NCI-H524 treated with DMSO at 0.1 percent for 48 hours (cell line): ENCODE measurements at places on chromosomes 5 and 9.

DNA sequence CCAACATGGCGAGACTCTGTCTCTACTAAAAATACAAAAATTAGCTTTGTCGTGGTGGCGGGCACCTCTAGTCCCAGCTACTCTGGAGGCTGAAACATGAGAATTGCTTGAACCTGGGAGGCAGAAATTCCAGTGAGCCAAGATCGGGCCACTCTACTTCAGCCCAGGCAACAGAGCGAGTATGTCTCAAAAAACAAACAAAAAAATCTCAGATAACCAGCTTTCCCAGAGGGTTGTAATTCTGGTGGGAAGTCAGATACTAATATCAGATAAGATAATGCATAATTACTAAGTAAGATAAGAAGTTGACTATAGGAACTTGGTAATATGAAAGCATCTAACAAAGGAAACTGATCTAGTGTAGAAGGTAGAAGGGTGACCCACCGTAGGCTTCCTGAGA, 60.6 kb downstream of the PCDH1 start:
- DNase-seq = no peak

- DNase-seq = no peak
These were observed 206.9 kb upstream of the MVB12B start for GRCh38 chr9:126119731-126120130.

DNA sequence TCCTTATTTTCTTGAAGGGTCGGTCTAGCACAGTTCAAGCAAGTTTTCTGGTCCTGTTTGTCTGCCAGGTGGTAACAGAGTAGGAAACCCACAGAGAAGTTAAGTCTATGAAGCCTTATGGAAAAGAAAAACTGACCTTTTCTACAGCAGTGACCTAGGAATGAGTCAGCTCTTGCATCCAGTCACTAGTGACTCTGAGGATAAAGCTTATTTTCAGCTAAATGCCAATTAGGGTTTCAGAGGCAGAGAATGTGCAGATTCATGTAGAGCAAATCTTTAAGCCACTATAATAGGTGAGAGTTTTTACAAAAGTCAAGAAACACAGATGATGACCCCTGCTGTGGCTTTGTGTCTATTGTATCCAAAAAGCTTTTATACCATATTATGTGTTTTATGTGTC, 100.7 kb downstream of the CWC27 start:
- no peak for DNase-seq

DNA sequence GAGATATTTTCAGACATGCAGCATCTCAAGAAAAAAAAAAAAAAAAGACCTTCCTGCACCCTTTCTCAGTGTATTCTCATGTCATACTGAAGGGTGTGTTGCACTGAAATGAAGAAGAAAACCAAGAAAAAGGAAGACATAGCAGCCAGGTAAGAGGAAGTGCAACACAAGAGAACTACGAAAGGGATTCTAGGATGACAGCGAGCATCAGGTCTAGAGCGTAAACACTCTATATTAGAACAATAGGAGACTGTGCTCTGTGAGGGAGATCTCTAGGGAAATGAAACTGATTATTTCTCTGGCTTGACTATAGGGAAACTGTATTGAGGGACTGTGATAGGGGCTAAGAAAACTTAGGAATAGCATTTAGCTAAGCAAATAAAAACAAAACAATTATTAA, 30.0 kb downstream of the BTF3 start:
- DNase-seq = no peak

GRCh38 chr9:82417501-82417900, 428.9 kb downstream of the SPATA31D1 start:
- no peak for DNase-seq

DNA sequence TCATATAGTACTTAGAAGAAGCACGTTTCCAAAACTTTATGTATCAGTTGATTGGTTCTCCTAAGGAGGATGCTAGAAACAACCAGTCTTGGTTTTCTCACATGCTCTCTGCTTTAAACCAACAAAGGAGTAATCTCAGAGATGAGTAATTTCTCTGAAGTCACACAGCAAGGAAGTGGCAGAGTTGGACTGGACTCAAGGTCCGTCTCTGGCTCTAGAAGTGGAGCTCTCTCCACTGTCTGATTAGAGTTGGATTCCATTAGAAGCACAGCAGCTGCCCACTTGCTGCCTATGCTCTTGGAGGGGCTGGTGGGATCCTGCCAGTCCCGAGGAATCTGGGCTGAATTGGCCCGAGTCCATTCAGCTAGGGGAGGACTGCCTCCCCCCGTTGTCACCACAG, 21.0 kb downstream of the RALGPS1 start:
- DNase-seq = no peak

- DNase-seq = no peak
These were observed 30.4 kb downstream of the PRDM6 start for GRCh38 chr5:123119334-123119986.

DNA sequence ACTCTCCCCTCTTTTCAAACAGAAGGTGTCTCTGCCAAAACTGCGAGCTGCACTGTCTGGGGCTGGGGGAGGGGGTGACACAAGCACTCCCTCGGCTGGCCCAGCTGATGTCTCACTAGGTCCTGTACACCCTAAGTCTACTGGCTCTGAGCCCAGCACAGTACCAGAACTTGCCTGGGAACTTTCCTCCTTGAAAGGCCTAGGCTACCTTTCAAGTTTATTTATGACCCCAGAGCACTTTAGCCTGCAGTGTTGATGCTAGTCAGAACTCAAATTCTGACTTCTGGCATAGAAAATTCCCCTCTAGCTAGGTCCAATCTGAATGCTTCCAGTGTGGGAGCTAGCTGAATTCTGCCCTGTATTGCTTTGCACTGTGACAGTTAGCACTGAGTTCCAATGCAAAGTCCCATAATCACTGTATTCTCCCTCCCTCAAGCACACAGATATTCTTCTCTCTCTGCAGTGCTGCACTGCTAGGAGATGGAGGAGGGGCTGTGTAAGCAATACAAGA, 10.5 kb downstream of the LURAP1L start:
- DNase-seq = no peak

GRCh38 chr9:112501287-112501686, 14.7 kb downstream of the KIAA1958 start:
- DNase-seq = no peak

DNA sequence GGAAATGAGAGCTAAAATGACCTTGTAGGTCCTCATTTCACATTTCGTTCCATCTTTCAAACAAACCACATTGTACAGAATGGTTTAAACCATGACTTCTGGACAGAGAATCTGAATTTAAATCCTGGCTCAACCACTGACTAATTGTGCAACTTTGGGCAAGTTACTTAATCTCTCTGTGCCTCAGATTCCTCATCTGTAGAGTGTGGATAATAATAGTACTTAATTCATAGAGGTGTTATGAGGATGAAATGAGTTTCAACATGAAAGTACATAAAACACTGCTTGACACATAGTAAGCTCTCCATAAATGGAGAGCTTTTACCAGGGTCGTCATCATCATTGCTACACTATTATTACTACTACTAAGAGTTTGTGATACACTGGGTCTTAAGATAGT, 46.3 kb upstream of the FOXE1 start:
- DNase-seq = no peak

DNA sequence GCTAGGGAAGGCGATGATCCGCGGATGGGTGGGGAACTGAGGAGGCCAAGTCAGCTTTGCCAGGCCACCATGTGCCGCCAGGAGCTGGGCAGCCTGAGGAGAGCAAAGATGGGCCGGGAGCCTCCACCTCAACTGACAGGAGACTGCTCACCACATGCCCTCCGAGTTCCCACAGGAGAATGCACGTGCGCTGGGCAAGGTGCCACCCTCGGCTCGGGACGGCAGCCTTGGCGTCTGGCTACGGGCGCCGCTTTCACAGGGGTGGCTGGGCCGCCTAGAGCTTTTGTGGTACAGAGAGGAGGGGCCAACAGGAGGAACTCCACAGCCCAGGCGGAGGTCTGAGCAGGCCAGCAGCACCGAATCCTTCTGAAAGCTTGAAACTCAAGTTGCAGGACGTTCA, 5.3 kb upstream of the TBC1D9B start:
- no peak for DNase-seq

DNA sequence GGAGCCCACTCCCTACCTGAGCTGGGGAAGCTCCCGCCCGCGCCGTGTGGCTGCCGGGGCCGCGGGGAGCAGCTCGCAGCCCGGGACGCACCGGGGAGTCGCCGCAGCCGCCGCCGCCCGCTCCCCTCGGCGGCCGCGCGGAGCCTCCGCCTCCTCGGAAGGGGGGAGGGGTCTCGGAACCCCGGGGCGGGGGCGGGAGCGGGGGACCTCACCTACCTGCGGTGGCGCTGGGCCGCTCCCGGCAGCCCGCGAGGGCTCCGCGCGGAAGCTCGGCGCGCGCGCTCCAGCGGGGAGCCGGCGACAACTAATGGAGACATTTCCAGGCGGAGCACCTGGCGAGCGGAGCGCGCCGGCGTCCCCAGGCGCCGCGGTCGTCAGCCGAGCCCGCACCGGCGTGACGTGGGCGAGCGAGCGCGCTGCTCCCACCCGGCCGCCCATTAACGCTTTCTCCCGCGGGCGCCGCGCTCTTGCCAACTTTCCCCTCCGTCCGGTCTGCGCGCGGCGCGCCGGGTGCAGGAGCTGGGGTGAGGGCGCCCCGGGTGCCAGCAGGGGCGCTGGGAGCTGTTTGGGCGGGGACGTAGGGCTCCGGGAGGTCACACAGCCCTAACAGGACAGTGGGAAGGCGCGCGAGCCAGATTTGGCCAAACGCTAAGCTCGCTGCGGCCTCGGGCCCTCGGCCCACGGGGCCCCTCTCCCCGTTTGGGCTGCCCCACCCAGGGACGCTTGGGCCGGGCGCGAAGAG, 4.3 kb upstream of the IRX4 start:
- no peak for DNase-seq

- DNase-seq = no peak
These were observed 63.6 kb upstream of the IL17B start for GRCh38 chr5:149442563-149443182.

DNA sequence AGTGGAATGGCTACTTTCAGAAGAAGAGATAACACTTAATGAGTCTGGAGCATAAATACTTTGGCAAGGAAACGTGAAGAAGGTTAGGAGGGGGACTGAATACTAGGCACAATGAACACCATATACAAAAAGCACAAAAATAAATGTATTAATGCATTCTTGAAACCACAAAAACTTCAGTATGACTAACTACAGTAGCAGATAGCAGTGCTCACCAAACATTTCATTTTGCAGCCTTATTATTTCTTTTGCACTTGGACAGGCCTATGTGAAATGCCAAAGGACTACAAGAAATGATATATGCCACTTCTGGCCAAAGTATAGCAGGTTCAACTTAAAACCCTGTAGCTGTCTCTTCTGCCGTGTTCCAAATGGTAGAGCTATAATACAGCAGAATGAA, 26.3 kb downstream of the UBQLN1 start:
- DNase-seq = no peak

- DNase-seq = no peak
These were observed 69.4 kb downstream of the NPR3 start for GRCh38 chr5:32780508-32780919.

- DNase-seq = no peak
These were observed 57.6 kb downstream of the PAX5 start for GRCh38 chr9:36976371-36977030.

DNA sequence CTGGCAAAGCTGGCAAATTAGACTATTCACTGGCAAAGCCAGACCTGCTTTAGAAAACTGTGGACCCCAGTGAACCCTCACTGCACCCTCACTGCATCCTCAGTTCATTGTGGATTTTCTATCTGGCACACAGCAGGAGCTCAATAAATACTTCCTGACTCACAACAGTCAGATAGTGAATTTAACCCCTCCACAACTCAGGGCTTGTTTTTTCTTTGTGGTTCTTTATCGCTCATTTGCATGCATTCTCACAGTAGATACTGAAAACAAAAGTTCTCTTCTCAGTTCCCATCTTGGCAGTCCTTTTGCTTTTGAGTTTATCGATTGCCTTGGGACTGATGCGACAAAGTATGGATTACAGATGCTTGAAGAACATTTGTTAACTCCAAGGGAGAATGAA, 99.8 kb downstream of the ACTL7B start:
- no peak for DNase-seq

GRCh38 chr5:73812962-73813588, 187.1 kb downstream of the ARHGEF28 start:
- DNase-seq = no peak

GRCh38 chr9:113471566-113471965, 8.0 kb downstream of the RGS3 start:
- DNase-seq = no peak

- DNase-seq = no peak
These were observed 74.7 kb downstream of the AOPEP start for GRCh38 chr9:94801234-94801633.

DNA sequence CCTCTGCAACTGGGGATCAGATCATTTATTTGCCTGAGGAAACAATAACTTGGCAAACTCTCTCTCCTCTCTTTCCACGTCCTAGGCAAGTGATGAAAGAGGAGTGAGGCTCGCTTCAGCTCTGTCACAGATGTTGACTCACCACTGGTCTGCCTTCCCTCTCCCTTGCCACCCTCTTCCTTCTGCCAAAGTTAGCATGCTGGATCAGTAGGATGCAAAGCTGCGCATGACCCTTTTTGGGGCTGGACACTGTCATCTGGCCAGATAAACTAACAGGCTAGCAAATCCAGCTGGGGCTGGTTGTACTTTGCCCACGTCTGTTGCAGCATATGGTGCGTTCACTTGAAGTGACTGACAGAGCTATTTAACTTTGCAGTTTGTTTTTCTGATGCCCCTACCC, 36.2 kb upstream of the SMARCA2 start:
- peak; percentile 87 for DNase-seq

GRCh38 chr5:41751867-41752266, 118.4 kb downstream of the OXCT1 start:
- DNase-seq = no peak

DNA sequence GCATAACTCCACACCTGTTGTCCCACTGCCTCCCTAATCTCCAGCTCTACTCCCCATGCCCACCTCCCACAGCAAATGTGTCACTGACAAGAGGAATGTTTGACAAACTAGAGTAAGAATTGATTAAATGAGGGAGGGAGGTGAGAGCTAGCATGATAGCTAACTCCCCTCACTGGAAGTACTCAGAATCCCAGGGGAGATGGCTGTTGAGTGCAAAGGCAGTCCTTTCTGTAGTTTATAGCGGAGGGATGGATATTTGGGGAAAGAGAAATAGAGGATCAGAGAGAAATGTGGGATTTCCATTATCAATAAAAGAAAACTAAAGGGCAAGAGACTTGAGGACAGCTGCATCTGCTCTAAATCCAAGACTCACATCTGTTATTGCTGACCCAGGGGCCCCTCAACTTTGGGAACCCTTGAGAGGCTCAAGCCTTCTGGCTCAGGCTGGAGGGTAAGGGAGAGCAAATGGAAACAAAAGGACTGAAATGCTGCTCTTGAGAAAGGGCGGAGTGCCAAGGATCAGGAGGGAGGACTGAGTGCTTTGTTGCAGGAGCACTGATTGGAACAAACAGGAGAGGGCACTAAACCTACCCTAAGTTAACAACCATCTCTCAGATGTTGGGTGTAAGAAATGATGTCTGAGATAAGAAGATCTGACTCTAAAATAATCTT, 372.1 kb downstream of the NTRK2 start:
- DNase-seq = no peak
